Glomerular endothelial cell (primary cell): ENCODE measurements at places on chromosomes 2 and 18. TPM values are rescaled to one million over a fixed set of nuclear protein-coding genes. Genes with fewer than 3 reads are reported as not detected.

EPB41L5 gene
- 12.2 and 17.3 TPM in 2 replicates for total RNA-seq

GAREM2 gene
- total RNA-seq, result 3.4 and 4.6 TPM in 2 replicates

DYNC1I2 gene
- 159 and 174 TPM in 2 replicates for total RNA-seq

NEU4 gene
- total RNA-seq, result 0.29 TPM in 1 of 2 replicates, not detected in the other

UGT1A3 gene
- total RNA-seq, result not detected in 2 replicates

CHMP1B gene
- total RNA-seq, result 47.5 and 57.8 TPM in 2 replicates

ACMSD gene
- not detected in 2 replicates for total RNA-seq

PLEKHH2 gene
- 1.6 and 5.7 TPM in 2 replicates for total RNA-seq
